AML-193 (cell line): ENCODE measurements at places on chromosomes 5 and 9.

DNA sequence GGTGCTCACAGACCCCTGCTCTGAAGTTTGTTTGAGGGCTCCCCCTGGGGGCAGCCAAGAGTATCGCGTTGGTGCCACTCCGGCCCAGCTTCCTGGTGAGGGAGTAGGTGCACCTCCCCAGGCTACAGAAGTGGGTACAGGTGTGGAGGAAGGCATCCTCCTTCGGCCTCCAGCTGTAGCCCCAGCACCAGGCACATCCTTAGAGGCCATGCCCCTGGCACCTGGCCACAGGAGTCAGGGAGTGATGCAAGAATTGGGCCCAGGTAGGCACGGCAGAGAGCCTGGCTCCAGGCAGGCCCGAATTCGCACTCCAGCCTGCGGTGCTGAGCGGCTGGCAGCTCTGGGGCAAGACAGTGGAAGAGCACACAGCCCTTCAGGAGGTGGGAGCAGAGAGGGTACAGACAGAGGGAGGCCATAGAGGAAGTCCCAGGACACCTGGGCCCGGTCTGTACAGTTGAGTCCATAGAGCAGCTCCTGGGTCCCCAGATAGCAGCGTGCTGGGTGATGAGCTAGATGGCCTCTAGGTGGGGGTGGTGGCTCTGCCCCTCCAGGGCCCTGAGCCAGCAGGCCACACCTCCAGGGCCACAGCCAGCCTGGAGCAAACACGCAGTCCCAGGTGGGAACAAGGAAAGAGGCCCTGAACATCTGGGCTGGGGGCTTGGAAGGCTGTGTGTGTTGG lies 2.4 kb downstream of the SAPCD2 start:
- peak; percentile 66 for DNase-seq

- DNase-seq: no peak
Measured at GRCh38 chr9:5427005-5427404, 10.7 kb downstream of the PLGRKT start.

DNA sequence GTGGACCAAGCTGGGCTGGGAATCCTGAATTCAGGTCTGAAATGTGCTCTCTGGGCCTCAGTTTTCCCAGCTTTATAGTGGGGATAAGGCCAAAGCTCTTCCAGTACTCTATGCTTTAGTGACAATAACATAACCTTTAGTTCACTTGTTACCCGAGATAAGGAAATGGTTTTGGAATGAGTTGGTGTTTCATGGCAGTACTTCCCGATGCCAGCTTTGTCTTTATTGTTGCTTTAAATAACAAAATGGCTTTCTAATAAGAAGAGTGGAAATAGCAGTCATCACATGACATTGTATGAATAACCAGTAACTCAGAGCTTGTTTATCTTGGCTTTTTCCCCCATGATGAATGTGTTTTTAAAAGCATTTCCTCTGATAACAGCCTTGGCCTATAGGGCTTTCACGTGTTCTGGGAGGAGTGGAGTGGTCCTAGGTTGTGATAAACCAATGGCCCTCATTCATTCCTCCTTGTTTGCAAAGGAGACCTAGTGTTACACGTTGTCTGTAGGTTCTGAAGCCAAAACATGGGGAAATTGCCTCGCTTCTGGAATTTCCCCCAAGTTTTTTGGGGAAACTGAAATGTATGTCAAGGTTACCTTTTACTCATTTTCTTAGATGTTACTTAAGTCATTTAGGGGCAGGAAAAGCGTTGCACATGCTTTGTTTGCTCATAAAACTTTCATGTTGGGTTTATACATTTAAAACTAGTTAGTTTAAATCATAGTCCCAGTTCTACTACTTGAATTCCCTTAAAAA lies 53.7 kb downstream of the ZNF618 start:
- DNase-seq: no peak

DNA sequence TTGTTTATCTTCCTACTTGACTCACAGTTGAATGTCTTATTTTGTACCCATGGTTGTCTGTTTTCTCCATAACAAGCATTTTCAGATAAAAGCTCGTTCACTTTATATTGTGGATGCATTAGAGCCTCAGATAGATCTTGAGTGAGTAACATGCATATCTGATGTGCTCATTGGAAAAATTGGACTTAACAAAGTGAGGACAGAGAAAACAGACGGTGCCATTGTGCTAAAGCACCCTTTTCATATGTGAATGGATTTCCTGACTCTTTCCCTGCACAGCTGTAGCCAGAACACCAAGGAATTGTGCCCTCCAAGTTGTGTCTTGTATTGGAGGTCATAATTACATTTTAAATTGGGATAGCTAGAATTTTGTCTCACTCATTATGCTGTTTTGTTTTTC lies 325.8 kb upstream of the MEF2C start:
- DNase-seq: no peak

DNA sequence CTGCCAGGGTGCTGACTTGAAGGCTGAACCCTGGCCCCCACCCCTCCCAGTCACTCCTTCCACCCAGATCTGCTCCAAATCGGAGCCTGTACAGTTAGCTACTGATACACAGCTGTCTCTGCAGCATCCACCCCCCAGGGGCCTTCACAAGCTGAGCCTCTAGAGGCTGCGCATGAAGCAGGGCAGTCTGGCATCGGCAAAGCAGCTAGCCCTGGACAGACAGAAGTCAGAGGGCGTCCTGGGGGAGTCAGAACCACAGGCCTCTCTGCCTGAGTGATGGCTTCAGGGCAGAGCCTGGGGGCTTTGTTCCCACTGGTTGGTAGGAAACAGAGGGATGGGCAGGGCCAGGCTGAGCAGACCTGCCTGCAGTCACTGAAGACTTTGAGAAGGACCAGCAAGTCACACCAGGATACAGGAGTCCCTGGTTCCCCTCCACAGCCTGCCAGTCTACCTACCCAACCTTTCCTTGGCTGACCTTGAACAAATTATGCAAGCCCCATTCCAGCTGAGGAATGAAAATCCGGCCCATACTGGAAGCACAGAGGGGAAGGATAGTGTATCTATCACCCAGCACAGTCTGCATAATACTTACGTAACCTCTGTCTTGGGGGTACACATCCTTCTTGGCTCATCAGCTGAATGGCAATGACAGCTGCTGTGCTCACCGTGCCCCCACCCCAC lies 8.8 kb downstream of the VDAC1 start:
- no peak for DNase-seq

DNA sequence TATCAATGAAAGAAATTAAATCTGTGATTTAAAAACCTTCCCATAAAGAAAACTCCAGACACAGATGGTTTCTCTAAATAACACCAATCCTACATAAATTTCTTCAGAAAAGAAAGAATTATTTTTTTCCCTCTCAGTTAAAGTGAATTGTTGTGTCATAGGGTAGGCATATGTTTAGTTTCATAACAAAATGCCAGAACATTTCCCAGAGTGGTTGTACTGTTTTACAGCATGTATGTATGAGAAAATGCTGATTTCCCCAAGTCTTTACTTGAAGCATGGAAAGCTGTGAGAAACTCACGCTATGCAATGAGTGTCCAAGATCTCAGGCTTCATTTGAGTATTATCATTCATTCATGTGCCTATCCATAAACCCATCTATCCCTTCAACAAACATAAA lies 582.5 kb downstream of the ELAVL2 start:
- DNase-seq: no peak

- DNase-seq: no peak
Measured at GRCh38 chr5:158410976-158411375, 552.0 kb upstream of the CLINT1 start.

DNA sequence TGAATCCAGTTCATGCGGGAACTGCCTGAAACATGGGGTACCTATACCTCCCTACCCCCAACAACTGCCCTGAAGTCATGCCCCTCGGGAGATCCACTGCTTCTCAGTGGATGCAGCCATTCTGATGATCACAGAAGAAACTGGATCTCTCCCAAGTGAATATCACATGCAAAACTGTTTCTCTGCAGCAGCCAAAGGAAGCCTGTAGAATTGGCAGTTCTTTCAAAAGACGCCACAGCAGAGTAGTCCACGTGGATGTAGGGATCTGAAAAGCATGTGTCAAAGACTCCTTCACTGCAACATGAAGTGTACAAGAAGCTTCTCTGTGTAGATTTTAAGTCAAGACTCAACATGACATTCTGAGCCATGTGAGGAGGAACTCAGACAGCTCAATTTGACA lies 286.7 kb downstream of the NR3C1 start:
- no peak for DNase-seq

DNA sequence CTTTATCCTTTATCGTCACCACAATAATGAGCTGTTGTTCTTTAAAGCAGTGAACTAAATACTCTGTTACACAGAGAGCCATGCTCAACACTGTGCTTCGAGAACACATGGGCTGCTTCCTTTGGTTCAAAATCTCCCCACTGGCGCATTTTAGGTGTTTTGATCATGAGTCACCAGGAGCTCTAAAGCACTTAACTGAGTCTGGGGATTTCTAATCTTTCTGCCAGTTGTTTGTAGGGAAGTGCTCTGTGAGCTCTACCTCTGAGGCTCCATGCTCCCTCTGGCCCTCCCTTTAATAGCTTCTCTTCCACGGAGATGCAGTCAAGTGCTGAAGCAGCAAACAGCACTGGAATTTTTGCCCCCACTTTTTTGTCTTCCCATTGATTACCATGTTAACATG lies 17.0 kb downstream of the ERAP2 start:
- no peak for DNase-seq

DNA sequence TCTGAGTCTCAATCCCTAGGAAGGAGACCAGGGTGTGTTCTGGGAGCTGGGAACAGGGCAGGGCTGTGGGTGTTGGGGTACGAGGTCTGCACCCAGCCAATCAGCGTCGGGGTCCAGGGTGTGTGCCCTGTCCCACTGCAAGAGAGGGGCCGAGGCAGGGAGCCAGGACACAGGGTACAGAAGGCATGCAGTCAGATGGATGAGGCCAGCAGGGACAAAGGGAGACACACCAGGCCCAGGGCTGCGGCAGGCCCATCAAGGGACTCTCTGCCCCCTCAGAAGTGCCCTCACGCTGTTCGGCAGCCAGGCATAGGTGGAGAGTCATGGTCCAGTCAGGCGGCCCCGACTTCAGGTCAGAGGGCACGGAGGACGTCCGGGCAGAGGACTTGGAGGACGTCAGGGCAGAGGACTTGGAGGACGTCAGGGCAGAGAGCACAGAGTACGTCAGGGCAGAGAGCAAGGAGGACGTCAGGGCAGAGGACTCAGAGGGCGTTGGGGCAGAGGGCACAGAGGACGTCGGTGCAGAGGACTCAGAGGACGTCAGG lies 28.8 kb upstream of the ADAMTS2 start:
- DNase-seq: no peak
